ENCODE measurements at places on chromosomes 11 and 22.

DNA sequence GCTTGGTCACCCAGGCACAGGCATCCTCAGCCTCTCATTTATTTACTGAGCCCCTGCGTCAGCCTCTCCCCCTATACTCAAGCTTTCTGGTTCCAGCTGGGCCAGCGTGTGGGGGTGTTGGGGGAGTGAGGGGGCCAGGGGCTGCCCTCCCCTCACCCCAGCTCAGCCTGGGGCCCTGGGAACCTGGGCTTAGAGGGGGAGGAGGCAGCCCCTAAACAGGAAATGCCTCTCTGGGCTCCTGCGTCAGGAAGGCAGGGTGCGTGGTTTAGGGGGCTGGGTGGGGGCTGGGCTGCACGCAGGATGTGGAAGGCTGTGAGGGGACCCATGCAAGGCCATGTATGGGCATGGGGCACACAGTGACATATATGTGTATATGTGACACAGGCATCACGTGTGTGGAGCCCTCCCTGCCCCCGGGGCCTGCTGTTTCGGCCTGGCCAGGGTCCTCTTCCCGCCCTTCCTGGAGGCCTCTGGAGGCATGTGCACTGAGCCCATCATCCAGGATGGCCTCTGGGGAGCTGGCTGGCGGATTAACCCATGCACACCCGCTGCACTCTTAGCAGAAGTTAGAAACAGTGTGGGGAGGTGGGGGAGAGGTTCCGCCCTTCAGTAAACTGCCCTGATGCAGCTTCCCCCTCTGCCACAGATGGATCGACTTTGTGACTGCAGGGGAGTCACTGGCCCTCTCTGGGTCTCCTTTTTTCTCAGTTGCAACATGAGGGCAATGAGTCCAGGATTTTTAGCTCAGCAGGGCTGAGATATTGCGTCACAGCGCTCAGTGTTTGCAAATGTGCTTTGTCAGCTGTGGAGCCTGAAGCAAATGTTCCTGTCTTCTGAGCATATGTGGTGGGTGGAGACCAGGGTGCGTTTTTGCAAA lies 1.1 kb upstream of the CD248 start:
- peak; percentile 48 for DNase-seq

DNA sequence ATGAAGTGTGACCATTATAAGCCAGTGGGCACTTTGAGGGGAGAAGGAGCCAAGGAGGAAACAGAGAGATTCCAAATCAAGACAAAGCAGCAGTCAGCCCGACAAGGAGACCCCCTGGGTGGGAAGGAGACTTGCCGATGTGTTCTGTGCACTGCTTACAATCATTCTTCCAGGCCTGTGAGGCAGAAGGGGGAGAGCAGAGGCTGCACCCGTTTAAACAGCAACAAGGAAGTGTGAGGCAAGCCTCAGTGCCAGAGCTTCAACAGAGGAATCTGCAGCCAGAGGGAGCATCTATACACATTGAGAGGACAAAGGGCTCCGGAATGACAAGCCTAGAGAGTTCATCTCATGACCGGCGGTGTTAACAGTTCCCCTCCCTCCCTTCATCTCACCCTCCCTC lies 121.1 kb downstream of the NXPE2 start:
- no peak for DNase-seq

GRCh38 chr11:87174870-87175269 lies 137.1 kb downstream of the TMEM135 start:
- DNase-seq = no peak

GRCh38 chr11:72217841-72218240 lies 1.2 kb downstream of the FOLR2 start:
- no peak for DNase-seq

- no peak for DNase-seq
These were observed 20.6 kb downstream of the CLMP start for GRCh38 chr11:123174196-123175183.

- DNase-seq = no peak
These were observed 15.3 kb upstream of the NELL1 start for GRCh38 chr11:20654038-20654437.

GRCh38 chr11:19060629-19061028 lies at the start of gene MRGPRX2:
TSS of gene MRGPRX2 (minus strand) at chr11:19060717. CDS start at chr11:19056402, 4,315 bp downstream.
- DNase-seq = peak; percentile 20

DNA sequence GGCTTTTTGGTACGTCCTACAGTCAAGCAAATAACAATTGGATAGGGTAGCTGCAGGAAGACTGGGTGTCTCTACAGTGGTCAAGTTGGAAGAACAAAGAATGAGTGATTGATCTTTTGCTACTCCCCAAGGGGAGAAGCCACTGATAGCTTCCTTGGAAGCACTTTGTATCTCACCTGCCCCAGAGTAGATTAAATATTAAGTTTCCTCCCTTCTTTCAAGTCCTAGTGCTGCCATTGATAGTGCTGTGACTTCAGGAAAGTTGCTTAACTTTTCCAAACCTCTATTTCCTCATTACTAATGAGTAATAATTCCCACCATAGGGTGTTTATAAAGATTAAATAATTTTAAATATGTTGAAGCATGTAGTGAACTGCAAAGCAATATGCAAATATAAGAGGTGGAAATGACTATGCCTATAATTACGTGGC lies 35.6 kb upstream of the EHF start:
- DNase-seq = no peak

DNA sequence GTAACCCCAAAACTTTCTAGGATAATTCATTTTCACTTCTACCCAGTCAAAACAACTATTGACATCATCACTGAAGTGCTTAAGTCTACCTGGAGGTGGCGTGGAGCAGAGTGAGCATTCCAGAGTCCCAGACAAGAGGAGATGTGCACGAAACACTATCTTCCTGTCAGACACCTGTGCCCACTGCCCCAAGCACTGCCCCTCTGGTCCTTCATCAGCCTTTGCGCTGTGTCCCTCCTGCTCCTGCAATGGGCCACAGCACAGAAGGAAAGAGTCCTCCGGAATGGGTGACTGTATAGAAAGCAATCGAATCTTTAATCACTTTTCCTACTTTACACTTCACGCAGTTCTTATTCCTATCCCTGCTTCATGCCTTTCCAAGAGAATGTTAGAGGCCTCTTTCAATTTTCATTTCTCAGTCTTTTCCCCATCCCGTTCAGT lies 512 bp upstream of the GRIA4 start:
- peak; percentile 5 for DNase-seq

GRCh38 chr11:62540804-62541701 lies 5.6 kb downstream of the AHNAK start:
- DNase-seq = no peak

- no peak for DNase-seq
These were observed 47.6 kb upstream of the OLFML1 start for GRCh38 chr11:7437696-7438095.

- DNase-seq = no peak
These were observed 203.6 kb upstream of the SESN3 start for GRCh38 chr11:95434489-95435057.

DNA sequence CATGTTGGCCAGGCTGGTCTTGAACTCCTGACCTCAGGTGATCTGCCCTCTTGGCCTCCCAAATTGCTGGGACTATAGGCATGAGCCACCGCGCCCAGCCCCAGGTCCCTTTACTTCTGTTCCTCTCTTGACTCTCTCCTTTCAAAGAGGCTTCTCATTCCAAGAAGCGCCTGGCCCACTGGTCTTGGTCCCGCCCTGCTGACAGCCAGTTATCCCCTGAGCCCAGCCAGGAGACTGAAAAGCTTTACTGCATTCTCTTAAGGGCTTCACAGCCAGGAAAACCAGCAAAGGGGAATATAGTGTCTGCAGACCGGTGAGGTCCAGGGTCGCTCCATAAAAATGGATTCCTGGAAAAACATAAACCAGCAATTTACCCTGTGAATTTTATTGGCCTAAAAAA lies 68.3 kb downstream of the NFAM1 start:
- no peak for DNase-seq

DNA sequence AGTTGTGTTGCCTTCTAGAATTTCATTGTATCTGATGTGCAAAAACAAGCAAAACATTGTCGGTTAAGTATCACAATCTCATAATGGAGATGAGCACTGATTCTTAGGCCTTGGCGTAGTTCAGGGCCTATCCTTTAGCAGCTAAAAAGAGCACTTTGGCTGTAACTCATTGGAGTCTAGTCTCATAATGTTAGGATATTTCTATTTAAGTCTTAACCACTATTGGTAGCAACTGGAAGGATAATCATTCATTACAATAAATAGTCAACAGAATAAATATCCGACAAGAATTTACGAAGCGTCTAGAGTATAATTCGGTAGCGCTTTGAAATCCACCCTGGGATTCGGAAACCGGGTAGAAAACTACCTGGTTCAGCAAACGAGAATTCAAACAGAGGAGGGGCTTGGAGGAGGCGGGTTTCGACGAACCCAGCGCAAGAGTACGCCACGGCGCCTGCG lies 461 bp upstream of the EED start:
- DNase-seq = peak; percentile 89

DNA sequence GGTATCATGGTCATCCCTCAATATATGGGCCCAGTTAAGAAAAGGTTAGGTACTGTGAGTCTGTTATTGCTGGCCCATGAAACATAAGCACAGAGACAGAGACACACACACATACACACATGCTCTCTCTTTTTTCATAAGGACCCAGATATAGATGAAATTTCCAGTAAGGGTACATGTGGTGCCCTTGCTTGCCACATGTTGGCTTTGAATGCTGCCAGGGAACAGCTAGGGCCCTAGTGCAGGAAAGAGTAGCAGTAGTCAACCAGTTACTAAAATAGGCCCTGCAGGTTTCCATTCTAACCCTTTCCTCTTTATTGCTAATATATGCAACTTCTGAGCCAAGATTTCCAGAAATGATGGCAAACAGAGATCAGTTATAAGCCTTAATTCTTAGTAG lies 9.1 kb downstream of the SNX19 start:
- DNase-seq = no peak

DNA sequence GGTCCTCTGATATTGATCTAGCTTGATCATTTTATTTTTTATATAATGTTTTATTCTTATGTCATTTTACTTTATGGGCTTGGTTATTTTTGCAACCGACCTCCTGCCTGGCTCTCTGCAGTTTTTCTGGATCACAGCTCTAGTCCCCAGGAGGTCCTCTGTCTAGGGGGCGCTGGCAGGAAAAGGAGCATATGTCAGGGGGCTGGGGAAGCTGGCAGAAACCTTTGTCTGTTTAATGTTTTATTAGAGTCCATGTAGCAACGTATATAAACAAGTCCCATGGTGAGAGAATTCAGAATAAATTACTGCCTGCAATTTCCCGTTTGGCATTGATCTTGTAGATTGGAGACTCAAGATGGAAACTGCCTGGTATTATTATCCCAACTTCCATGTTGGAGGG lies 133.5 kb upstream of the ZBED5 start:
- DNase-seq = no peak

GRCh38 chr22:37223965-37224551 lies 11.8 kb upstream of the SSTR3 start:
- no peak for DNase-seq

GRCh38 chr22:27775087-27775698 lies 26.4 kb downstream of the MN1 start:
- DNase-seq = no peak

- no peak for DNase-seq
These were observed 23.5 kb downstream of the TBRG1 start for GRCh38 chr11:124646148-124646547.

DNA sequence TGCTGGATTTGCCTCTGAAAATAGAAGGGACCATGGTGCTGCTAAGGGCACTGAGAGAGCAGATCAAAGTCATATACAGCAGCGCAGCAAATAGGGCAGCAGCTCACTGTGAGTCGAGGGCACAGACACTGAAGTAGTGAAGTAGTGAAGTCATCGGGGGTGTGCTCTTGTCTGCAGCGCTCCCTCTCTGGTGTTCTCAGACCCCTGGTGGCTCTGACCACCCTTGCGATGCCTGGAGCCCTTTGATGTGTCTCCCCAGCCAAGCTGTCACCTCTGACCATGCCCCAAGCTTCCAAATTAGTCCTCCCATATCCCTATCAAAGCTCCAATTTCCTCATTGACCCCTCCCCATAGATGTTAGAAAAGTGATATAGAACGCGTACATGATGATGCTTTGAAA lies 27.7 kb upstream of the EIF3M start:
- no peak for DNase-seq

GRCh38 chr11:72229925-72230763 lies 5.6 kb downstream of the INPPL1 start:
- no peak for DNase-seq

- DNase-seq = no peak
These were observed 639.3 kb upstream of the KIRREL3 start for GRCh38 chr11:127639916-127640315.

- DNase-seq = no peak
These were observed 56.5 kb downstream of the MIAT start for GRCh38 chr22:26713823-26714449.

- no peak for DNase-seq
These were observed 12.9 kb downstream of the RIBC2 start for GRCh38 chr22:45426387-45426786.

DNA sequence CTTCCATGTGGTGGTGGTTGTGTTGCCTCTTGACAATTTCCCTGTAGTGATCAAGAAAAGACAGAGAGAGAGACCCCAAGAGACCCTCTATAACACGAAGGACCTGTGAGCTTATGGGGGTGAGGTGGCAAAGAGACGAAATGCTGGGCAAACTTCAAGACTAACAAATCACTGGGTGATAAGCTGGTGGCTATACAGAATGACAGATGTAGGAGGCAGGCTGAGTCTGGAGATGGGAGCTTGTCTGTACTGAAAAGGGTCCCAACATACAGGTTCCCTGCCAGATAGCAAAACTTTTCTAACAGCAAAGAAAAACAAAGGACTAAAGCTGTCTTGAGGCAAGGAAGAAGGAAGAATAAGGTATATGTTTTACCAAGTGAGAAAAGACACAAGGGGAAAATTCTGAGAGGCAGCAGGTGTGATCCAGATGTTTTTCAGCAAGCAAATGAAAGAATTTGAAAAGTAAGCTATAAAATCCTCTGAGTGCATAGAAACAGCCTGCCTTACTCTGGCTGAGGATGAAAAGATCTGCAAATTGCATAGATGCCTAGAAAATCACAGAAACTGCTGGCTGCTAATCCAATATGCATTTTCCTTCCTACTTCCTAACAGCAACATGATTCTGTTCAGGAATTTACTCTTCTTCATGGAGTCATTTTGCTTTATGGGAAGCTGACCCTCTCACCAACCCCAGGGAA lies 21.9 kb upstream of the LYVE1 start:
- DNase-seq = no peak

- DNase-seq = no peak
These were observed 453.6 kb downstream of the MN1 start for GRCh38 chr22:27347951-27348350.

GRCh38 chr11:3165152-3165705 lies at the start of gene OSBPL5:
TSS of gene OSBPL5 (minus strand) at chr11:3165310. CDS start at chr11:3129148, 36,162 bp downstream.
- peak; percentile 39 for DNase-seq

- no peak for DNase-seq
These were observed 21.2 kb downstream of the EHF start for GRCh38 chr11:34642001-34642554.

DNA sequence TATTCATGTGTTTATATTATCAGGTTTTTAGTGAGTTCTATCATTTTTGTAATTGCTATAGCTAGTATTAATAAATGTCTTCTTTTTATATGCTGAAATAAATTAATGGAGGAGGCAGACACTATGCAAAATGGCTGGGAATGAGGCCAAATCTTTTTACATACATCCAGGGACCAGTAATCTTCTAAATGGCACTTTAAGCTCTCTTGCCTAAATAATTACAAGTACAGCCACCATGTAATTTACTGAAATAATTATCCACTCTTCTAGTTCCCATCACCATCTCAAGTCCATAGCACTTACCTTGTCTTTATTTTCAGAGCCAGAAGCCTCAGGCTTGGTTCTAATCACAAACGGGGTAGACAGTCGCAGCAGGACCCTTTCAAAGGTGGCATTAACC lies 79.1 kb downstream of the GUCY1A2 start:
- no peak for DNase-seq

- no peak for DNase-seq
These were observed 123.8 kb downstream of the WT1 start for GRCh38 chr11:32311346-32312065.

- DNase-seq = no peak
These were observed 20.5 kb downstream of the POLD3 start for GRCh38 chr11:74612877-74613276.
